ENCODE measurements at places on chromosomes 5 and 9.

DNA sequence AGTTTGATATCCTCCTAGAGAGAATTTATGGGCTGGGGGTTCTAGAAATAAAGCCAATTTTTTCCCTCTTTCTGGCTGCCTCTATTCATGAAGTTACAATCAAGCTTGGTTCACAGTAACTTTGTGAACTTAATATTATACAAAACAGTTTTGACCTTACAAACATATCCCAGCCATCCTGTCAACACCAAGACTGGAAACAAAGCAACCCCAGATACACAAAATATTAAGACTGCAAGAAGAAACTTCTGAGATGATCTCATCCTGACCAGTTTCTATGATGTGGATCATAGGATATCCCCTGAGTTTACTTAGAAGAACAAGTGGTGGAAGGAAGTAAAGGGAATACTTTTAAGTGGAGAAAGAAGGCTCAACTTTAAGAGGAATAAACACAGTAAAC lies 28.3 kb upstream of the CER1 start:
- DNase-seq: no peak

- DNase-seq: no peak
These were observed 41.6 kb upstream of the SLC36A2 start for GRCh38 chr5:151388960-151389359.

DNA sequence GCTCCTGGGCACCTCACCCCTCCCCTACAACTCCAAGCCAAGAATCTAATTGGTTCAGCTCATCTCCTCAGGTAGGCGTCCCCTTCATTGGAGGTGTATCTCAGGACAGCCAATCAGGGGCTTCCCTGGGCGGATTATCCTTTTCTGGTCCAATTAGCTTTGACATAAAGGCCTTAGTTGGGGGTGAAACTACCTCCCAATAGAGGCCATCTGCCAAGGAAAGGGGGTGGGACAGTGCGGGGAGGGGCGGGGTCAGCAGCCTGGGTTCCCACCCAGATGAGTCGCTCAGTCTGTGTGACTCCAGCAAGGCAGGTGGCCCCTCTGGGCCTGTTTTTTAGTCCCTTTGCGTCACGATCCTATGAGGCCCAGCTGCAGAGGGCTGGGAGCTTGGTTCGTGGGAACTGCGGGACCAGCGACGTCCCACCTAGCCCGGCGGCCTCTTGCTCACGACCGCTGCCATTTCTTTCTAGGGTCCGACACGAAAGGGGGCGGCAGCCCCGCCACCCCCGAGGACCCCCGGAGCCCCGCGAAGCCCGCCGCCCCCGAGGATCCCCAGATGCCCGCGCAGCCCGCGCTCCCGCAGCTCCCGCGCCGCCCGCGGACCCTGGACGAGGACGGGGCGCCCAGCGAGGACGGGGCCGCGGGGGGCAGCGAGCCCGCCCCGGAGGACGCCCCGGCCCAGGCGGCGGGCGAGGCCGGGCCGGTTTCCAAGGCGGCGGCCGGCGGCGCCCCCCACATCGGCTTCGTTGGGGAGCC lies 8.9 kb downstream of the PRRT1B start:
- DNase-seq: no peak

DNA sequence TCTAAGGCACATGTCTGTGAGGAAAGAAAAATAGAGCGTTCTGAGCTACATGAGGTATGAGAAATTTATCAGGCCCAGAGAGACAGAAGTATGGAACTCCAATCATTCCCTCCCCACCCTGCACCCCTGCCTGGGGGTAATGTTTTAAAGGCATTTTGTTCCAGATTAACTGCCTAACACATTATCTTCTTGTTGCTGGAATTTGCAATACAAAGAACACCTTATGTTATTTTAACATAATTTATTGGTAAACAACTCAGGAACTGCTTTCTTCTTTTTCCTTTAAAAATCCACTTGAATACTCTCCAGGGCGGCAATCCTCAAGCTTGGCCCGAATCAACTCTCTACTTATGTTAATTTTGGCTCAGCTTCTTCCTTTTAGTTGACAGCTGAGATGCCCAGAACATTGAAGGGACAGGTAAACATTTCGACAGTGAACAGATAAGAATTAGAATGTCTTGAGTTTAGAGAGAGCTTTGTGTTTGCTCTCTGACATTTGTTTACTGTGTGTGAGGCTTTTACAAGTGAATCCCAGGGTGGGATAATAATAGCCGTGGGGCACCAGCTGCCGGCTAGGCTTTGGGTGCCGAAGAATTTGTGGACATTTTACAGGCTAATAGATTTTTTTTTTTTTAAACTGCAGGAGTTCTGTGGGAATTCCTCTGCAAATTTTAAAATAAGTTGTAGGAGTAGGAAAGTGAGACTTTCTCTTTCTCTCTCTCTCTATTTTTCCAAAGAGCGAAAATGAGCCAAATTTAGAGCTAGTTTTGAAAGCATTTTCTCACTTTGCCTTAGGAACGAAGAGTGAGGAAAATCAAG lies 96.4 kb upstream of the TAF11L2 start:
- no peak for DNase-seq

DNA sequence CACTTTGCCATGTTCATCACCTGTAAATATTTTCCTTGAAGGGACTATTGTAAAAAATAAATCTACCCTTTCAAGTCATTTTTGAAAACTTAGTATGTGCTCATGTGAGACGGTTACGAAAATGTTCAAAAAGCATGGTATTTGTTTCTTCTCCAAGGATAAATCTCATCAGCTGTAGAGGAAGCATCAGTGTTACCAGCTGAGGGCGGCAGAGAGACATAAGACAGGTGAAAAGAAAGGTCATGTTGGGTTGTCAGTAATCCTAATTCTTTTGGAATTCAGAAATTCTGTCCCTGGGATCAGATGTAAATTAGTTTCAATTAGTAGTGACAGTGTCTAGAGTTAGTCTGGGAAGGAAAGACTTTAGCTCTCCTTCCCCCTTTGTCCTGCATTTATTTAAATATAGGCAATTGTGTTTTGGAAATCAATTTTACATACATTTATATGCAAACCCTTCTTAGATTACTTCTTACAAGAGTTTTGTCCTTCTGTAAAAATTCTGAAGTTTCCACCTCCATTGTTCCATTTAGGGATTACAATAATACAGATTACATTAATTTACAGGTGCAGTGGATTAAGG lies 791.9 kb upstream of the CDH6 start:
- no peak for DNase-seq

DNA sequence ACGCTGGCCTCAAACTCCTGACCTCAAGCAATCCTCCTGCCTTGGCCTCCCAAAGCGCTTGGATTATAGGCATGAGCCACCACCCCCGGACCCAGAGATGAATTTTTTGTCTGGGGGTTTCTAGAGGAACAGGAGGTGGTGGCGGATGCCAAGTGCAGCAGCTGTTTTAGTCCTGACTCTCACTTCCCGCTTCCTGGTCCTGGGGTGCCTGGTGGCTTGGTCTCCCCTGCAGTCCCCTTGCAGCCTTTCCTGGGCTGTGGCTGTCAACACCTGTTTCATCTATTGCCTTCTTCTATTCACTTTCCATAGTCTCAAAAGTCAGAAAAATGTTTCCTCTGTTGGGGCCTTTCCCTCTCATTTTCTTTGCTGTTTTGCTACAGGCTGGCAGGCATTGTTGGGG lies 6.5 kb upstream of the NHP2 start:
- no peak for DNase-seq

DNA sequence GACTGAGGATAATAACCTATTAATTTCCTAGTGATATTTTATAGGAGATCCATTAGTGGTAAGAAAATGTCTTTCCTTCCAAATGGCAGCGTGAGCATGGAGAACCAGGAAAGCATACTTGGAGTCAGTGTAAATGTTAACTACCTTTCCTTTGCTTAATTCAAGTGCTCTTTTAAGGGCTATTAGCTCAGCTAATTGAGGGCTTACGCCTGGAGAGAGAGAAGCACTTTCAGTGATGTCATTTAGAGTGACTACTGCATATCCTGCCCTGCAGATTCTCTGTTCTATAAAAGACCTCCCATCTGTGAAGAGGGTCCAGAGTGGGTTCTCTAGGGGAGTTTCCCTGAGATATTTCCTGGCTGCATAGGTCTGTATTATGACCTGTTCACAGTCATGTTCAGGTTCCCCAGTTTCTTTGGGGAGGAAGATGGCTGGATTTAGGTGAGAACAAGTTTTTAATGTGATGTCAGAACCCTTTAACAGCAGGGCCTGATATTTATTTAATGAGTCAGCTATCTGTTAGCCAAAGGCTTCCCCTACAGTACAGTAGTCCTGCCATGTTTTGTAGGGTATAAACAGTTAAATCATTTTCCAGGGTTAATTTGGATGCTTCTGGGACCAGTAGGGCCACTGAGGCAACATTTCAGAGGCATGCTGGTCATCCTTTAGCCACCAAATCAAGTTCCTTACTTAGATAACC lies 89.6 kb downstream of the TRIM36 start:
- no peak for DNase-seq

DNA sequence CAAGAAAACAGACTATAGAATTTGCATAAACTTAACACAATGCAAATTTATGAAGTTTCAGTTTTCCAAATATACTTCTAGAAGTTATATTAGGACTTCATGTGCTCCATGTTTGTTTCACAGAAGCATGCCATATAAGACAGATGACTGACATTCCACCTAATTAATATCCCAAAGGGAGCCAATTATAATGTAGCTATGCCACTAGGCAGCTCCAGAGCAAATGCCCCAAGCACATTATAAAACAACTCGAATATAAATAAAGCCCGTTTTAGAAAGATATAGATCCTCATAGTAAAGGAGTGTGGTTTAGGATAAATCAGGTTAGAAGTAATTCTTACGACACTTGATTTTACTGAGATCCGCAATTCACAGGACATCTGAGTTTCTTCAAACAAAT lies 8.9 kb downstream of the DROSHA start:
- DNase-seq: no peak

GRCh38 chr5:6360323-6361072 lies 17.8 kb downstream of the MED10 start:
- no peak for DNase-seq

- DNase-seq: no peak
These were observed 288.6 kb downstream of the ICE1 start for GRCh38 chr5:5711112-5711511.

- DNase-seq: no peak
These were observed 165.0 kb downstream of the SMARCA2 start for GRCh38 chr9:2180154-2180553.

DNA sequence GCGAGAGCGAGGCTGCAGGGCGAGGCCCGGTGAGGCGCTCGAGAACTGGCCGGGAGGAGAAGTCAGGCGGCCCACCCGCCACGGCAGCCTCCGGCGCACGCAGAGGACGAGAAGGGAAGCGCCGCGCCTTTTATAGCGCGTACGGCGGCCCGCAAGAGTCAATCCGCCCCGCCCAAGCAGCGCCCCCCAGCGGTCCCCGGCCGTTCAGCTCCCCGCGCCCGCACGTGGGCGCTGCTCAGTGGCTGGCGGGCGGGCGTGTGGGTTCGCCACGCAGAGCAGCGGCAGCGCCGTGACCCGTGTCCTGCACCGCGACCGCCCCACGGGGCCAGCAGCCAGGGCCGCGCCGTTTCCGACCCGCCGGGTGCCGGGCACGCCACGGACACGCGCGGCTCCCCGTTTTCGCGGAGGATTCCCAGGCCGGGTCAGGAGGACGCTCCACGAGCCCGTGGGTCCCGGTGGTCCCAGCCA lies 14.6 kb downstream of the LCN10 start:
- DNase-seq: peak; percentile 90

DNA sequence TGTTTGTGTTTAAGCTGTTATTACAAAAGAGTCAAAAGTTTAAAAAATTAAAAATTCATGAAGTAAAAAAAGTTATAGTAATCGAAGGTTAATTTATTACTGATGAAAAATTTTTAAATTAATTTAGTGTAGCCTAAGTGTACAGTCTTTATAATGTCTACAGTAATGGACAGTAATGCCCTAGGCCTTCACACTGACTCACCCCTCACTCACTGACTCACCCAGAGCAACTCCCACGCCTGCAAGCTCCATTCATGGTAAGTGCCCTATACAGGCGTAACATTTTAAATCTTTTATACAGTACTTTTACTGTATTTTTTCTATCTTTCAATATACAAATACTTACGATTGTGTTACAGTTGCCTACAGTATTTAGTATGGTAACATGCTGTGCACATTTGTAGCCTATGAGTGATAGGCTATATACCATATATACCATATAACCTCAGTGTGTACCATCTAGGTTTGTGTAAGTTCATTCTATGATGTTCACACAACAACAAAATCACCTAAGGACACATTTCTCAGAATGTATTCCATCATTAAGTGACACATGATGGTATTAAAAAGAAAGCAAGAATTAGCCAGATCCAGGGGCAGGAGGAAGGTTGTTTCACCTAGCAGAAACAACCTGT lies 40.1 kb downstream of the DCAF10 start:
- DNase-seq: no peak

GRCh38 chr9:132511191-132511999 lies 71.0 kb upstream of the BARHL1 start:
- DNase-seq: no peak

DNA sequence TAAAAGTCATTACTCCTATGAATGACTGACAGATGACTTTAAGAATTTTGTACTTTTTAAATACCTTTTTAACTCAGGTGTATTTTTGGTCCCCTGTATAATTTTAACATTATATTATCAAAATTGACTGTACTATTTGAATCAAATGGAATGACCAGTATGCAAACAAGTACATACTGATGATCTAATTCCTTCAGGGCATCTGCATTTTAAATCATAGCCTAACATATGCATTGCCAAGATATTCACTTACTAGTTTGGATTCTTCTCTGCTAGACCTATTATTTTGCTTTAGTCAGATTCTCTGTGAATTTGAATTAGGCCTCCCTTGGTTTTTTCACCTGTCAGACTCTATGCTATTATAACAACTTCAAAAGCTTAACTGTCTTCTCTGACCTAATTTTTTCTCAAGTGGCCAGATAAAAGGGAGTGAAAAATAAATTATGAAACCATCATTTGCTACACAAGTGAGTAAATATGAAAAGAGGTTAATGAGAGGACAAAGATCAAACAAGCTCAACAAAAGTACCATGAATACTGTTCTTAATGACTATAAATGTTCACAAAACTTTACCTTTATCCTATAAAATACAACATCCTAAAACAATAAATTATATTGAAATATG lies 1505.2 kb upstream of the CDH9 start:
- no peak for DNase-seq

GRCh38 chr5:172534229-172535107 lies 80.1 kb upstream of the SH3PXD2B start:
- DNase-seq: no peak

DNA sequence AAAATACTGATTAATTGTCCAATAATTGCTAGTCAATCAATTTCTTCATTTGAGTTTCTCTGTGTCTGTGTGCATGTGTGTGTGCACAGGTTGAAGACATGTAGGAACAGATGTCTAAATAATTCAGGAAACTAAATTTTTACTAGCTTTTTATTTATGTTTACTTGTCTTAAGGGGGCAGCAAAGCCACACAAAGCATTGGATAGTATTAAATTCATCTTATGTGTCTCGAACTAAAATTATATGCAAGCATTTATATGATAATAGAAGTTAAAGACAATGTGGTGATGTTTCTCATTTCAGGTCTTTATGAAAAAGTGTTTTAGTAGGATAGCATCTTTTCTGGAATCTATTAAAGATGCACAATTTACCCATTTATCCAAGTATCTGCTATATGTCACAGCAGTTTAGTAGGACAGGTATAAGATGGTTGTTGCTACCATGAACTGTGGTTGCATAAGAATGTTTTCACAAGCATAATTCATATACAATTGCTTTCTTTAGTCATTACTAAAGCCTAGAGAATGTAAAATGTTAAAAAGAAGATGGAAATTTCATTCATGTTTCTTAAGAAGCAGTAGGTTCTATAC lies 784.6 kb upstream of the NUDT12 start:
- no peak for DNase-seq
